Astrocyte (in vitro differentiated cells and primary cell): ENCODE measurements at places on chromosomes 1 and 21. TPM values are rescaled to one million over a fixed set of nuclear protein-coding genes. Genes with fewer than 3 reads are reported as not detected.

DNA sequence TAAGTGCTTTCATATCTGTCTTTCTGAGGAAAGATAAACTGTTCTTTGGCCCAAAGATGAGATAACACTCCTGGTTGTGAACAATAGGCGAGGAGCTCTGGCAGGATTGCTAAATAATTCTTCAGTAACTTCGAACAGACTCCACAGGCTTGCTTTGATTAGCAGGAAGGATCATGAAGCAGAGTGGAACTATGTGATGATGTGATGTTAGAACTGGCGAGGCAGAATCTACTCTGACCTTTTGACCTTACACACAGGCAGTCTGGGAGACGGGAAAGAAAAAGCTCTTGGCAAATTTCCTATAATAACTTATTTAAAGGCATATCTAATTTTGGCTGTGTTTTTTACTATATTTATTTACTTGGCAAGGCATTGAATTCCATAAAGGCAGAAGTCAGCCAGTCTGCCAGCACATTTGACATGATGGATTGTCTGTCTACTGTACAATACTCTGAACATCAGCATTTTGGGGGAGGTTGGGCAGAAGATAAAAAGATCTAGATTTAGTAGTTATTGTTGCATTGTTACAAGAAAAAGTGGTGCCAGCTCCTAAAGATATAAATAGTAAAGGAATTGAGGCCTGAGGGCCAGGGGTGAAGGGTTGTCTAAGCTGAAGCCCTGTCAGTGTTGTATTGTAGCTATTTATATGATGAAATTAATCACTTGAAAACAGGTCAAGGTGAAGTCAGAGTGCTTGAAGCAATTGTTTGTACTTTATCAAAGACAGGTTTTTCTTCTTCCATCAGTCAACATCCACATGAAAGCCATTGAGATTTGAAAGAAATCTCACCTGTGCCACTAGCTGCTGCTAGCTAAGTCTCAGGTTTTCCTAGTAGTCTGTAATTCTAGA lies 708.8 kb downstream of the LTN1 start:
- DNase-seq = peak; percentile 94

GRCh38 chr1:27773826-27774445 lies 917 bp downstream of the STX12 start:
- DNase-seq = peak; percentile 43

MAEL gene
- total RNA-seq = 0.11 and 0.17 TPM in 2 replicates

- DNase-seq = no peak
These were observed 56.7 kb downstream of the LRRN2 start for GRCh38 chr1:204628868-204629267.

DNA sequence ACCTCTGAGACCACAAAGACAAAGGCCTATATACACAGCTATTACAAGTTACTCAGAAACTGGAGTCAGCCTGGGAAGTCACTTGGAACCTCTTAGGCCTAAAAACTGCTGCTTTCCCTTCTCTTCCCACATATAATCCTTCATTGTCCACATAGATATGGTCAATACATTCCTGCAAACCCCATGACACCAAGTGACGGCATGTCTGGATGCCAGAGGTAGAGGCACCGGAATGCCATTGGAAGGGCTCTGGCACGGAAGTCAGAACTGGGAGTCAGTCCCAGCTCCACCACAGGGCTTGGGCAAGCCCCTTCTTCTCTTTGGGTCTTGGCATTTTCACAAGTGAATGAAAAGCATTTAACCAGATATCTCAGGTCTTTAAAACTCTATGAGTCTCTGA lies 204.7 kb downstream of the MATN1 start:
- peak; percentile 52 for DNase-seq

GRCh38 chr1:113140588-113141446 lies 67.8 kb downstream of the LRIG2 start:
- peak; percentile 34 for DNase-seq

- DNase-seq = peak; percentile 20
These were observed 5.2 kb downstream of the TNFRSF18 start for GRCh38 chr1:1200876-1201810.

PPP2R5A gene
- total RNA-seq = 13.2 and 14.6 TPM in 2 replicates

DNA sequence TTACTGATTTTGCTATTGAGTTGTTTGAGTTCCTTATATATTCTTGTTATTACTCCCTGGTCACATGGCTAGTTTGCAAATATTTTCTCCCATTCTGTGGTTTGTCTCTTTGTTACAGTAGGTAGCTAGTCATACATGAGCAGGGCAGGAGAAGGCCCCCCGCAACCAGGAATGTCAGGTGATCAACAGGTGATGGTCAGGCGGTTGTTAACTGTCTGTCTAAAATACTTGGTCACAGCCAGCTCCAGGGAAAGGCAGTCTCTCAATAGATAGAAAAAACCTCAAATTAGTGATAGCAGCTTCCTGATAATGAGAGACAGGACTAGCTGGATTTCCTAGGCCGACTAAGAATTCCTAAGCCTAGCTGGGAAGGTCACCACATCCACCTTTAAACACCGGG lies 217.9 kb downstream of the RHOU start:
- no peak for DNase-seq

GRCh38 chr1:25550683-25551310 lies 7.4 kb downstream of the LDLRAP1 start:
- DNase-seq = peak; percentile 11

- DNase-seq = no peak
These were observed 22.6 kb downstream of the PLEKHM2 start for GRCh38 chr1:15706751-15707150.

GRCh38 chr21:42624095-42624790 lies 29.2 kb upstream of the PDE9A start:
- DNase-seq = no peak

- DNase-seq = no peak
These were observed 24.8 kb downstream of the ZNHIT6 start for GRCh38 chr1:85683292-85684025.

GRCh38 chr1:30040081-30041019 lies 683.0 kb downstream of the MATN1 start:
- no peak for DNase-seq

SLC35A3 gene
- total RNA-seq = 16.6 and 20.5 TPM in 2 replicates
